Caco-2 (cell line): ENCODE measurements at places on chromosomes 2 and 18. TPM values are rescaled to one million over a fixed set of nuclear protein-coding genes. Genes with fewer than 3 reads are reported as not detected.
A peak's percentile ranks its signal among the peaks of the same experiment; 100 is the strongest.

- DNase-seq = peak; percentile 63
Observed at GRCh38 chr2:54665436-54665856, 58.0 kb upstream of the EML6 start.

DNA sequence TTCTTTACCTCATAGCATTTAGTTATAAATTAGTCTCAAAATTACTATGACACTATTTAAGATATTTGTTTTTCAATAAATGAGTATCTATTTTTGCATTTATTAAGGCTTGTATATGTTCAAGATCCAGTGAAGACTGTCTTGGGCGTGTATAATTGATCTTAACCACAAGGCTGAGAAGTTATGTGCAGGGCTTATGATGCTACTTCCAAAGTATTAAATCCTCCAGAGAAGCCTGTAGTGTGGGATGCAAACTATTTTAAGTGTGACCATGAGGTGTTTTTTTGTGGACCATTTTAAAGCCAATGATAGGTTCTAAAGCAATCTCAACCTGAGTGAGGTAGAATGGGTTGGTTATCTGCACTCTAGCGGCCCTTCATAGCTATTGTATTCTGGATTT lies 219.9 kb downstream of the ZNF407 start:
- DNase-seq = no peak

- no peak for DNase-seq
Observed at GRCh38 chr2:9247786-9248185, 41.2 kb downstream of the ASAP2 start.

- no peak for DNase-seq
Observed at GRCh38 chr2:23478087-23478932, 93.3 kb downstream of the KLHL29 start.

- DNase-seq = no peak
Observed at GRCh38 chr18:63897072-63897471, 9.6 kb downstream of the SERPINB2 start.

DNA sequence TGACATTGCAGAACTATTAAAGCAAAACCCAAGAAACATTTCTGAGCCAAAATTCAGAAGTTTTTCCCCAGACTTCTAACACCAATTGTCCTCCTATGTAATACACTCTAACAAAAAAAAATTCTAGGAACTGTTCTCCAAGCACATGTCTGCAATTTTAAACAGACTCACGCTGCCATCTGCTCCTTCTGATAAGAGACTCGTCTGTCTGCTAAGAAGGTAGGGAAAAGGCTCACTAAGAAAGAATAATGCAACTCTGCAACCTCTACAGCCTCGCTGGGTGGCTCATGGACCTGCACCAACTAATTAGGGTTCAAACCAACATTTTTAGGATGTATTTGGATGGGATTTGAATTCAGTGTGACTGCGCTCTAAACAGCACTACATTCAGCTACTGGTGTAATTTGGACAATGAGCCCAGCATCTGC lies 366.5 kb downstream of the DSC3 start:
- no peak for DNase-seq

The BOLL gene
- not detected in 2 replicates for total RNA-seq

The CHRNG gene
- not detected in 2 replicates for total RNA-seq

The ZNF385B gene
- total RNA-seq = 0.77 and 0.95 TPM in 2 replicates

The CYP20A1 gene
- total RNA-seq = 32.1 and 39.3 TPM in 2 replicates
